CMK (cell line): ENCODE measurements at places on chromosomes 4 and X.

DNA sequence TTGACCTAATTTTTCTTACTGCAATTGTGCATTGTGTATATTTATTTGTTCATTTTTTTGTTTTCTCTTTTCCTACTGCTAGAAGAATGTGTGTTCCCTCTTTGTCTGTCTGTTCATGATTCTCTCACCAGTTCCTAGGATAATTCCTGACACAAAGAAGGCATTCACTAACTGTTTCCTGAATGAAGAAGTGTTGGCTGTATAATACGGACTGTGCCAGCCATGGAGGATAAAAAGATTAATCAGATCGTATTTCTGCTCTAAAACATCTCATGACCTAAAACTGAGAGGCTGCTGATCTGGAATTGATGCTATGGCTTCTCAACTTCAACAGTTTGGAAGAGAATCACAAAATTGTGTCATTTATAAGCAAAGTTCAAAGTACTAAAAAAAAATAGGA is 563.1 kb upstream of the FRG1 start:
- DNase-seq = no peak

GRCh38 chr4:4383085-4383484 is 3.8 kb upstream of the NSG1 start:
- DNase-seq = no peak

- DNase-seq = no peak
Measured at GRCh38 chr4:53103481-53103880, 241.4 kb downstream of the RASL11B start.

- no peak for DNase-seq
Measured at GRCh38 chrX:20672476-20672875, 405.8 kb upstream of the RPS6KA3 start.

DNA sequence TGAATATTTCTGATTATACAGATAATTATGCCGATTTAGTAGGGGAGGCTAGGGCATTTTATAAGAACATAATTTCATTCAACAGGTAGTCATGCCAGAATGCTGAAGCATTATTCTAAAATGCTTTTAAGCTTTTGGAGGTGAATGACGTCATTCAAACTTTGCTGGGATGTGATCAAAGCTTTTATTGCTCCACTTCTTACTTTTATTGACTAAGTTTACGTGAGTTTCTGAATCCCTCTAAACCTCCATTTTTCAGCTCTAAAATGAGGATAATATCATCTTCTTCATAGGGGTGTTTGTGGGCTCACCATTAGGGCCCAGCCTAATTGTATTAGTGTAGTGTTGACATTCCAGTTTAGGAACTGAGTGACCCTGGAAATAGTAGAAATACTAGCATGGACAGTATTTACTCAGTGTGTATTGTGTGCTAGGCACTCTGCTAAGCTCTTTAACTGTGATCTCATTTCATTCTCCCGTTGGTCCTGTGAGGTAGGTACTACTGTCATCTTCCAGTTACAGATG is 3.0 kb downstream of the WWC2 start:
- DNase-seq = no peak

- DNase-seq = no peak
Measured at GRCh38 chr4:107492566-107492965, 227.5 kb downstream of the PAPSS1 start.

DNA sequence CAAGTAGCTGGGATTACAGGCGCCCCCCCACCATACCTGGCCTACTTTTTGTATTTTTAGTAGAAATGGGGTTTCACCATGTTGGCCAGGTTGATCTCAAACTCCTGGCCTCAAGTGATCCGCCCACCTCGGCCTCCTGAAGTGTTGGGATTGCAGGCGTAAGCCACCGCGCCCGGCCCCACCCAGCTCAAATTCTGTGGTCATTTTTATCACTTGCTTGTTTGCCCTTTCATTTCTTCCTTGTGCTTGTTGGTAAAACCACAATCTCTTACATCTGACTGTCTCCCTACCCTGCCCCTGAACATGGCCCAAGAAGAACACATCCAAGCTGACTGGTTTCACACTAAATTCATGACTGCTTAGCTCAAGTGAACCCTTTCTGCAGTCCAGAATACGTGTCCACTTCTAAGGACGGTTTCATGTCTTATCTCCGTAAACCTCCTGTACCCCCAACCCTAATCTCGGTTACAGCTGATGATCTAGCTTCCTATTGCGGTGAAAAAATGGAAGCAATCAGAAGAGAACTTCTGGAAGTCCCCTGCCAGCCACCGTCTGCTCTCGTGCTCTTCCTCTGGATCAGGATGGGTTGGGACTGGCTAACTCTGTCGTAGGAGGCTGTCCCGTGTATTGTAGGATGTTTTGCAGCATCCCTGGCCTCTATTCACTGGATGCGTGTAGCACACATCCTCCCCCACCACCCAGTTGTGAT is 5.4 kb upstream of the RS1 start:
- peak; percentile 51 for DNase-seq
